Choroid plexus epithelial cell (primary cell): ENCODE measurements at places on chromosomes 13 and 19.

GRCh38 chr13:104057861-104058260, 991.6 kb upstream of the SLC10A2 start:
- DNase-seq = no peak

DNA sequence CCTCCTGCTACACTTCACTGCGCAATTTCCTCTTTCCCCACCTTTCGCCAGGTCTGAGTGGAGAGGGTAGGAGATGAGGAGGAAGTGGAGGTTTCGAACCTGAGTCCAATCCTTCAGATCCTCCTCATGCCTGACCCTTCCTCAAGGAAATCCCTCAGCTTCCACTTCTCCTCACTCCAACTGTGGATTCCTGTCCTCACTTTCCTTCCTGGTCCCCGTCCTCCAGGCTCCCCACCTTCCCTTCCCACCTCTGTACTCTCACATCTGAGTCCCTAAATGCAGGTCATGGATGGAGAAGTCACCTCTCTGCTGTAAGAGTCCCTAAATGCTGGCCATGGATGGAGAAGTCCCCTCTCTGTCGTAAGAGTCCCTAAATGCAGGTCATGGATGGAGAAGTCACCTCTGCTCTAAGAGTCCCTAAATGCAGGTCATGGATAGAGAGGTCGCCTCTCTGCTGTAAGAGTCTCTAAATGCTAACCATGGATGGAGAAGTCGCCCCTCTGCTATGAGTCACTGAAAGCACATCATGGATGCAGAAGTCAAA, 3.1 kb downstream of the TMEM86B start:
- DNase-seq = no peak

DNA sequence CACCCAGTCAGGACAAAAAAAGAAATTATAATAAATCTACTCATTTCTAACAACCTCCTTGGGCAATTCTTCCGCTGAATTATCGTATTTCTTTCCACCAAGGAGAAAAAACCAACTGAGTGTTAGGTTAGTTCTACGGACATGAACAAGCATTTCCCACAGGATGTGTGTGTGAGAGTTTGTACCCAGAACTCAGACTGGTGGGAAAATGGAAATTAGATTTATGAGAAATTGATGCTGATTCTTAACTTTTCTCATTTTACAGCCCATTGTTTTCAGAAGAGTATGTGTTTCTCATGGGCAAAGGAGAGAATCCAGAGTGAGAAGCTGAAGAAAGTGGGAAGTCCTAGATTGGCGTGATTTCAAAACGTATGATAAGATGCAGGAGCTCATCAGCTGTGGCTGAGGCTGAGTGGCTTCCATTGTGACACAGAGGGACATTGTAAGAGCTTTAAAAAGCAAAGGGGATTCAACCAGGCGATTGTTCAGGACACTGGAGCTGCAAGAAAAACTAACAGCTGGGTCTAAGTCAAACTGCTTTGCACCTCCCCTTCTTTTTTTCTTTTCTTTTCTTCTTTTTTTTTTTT, 184.7 kb upstream of the ARGLU1 start:
- DNase-seq = no peak

DNA sequence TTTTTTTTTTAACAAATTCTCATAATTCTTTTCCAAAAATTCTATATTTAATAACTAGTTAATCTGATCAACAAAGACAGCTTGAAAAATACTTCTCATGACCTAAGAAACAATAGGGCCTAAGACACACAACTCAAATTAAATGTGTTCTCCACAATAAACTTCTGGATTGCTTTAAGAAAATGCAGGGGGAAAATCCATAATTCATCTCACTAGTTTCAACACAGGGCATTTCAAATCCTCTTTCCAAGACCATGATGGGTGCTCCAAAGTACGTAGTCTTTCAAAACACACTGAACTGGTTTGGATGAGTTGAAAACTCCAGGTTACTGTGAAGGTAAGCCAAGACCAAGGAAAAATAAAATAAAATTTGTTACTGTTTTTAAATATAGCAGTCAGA, 62.6 kb downstream of the DCLK1 start:
- DNase-seq = no peak

- DNase-seq = peak; percentile 38
These were observed 34.3 kb downstream of the ELF1 start for GRCh38 chr13:40984668-40985366.

DNA sequence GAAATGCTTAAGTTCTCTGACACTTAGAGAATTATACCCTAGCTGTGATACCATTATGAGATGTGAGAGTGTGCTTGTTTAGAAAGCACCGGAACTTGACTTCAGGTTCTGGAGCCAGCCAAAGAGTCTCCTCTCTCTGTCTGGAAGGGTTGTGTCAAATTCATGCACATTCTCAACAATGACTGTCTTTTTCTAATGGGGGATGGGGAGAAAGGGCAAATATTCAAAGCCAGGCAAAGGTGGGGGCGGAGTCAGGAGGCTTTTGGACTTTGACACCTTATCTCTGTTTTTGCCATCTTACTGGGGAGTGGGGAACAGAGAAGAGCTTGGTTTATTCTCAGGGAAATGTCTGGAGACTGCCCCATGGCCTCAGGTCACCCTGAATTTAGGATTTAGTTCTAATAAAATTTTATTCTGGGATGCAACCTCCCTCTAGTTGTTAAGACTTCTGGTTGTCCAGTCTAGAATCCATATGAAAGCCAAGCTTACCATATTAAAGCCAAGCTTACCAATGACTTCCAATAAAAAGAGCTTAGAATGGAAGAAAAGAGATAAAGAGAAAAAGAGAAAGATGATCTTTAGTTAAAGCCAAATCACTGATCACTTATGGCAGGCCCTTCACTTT, 28.2 kb upstream of the KPNA3 start:
- no peak for DNase-seq

GRCh38 chr13:62906896-62907295, 1491.2 kb upstream of the PCDH20 start:
- DNase-seq = no peak

- no peak for DNase-seq
These were observed 314.1 kb downstream of the KLF5 start for GRCh38 chr13:73372666-73373627.

GRCh38 chr19:33647146-33647545, 25.4 kb downstream of the CHST8 start:
- no peak for DNase-seq

GRCh38 chr13:62250501-62251201, 835.0 kb upstream of the PCDH20 start:
- peak; percentile 36 for DNase-seq

GRCh38 chr13:64884976-64885375, 2345.2 kb downstream of the PCDH9 start:
- DNase-seq = no peak

DNA sequence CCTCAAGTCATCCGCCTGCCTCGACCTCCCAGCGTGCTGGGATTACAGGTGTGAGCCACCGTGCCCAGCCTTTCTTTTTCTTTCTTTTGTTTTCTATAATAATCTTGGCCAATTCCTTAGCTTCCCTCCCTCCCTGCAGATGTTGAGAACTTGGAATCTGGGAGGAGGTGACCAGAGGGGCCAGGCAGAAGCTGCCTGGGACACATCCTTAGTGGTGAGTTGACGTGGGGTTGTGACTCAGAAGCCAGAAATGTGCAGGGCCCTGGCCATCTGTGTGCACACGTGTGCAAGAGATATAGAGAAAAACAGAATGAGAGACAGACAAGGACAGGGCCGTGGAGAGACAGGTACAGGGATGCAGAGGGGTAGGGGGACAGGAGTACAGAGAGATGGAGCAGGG, 154.3 kb downstream of the SIPA1L3 start:
- peak; percentile 80 for DNase-seq

- DNase-seq = peak; percentile 88
These were observed 869.5 kb upstream of the PCDH9 start for GRCh38 chr13:68099631-68100030.

DNA sequence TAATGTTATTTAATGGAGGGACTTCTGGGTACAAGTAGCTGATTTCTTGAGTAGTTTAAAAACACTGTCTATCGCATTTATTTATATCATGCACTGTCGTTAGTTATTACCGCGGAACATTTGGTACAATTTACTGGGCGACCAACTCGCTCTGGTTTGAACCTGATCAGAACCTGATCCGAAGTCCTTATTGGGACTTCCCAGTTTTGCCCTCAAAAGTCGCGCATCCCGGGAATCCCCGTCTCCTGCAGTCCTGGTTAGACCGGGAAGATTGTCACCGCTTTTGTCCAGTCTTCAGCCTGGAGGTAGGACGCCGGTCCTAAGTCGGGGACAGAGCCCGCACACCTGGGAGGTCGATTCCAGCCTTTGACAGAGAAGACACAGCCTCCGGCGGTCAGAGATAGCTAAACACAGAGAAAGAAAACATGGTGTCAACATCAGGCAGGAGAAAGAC, 694 bp downstream of the CLN5 start:
- peak; percentile 29 for DNase-seq

GRCh38 chr19:2054763-2055162, 3.7 kb upstream of the MKNK2 start:
- DNase-seq = no peak

DNA sequence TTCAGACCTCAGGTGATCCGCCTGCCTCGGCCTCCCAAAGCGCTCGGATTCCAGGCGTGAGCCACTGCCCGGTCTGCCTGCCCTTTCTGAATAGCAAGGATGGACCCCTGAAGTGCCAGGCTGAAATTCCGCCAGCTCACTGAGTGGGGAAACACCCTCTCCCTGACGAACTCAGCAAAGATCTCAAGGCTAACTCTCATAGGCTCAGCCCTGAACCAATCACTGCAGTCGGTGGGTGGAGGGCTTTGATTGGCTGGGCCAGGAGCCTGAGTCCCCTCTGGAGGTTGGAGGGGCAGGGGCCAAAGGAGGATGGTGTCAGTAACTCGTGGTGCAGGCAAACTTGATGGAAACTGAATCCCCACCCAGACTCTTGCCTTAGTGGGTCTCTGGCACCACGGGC, 11.2 kb upstream of the COMP start:
- DNase-seq = no peak

DNA sequence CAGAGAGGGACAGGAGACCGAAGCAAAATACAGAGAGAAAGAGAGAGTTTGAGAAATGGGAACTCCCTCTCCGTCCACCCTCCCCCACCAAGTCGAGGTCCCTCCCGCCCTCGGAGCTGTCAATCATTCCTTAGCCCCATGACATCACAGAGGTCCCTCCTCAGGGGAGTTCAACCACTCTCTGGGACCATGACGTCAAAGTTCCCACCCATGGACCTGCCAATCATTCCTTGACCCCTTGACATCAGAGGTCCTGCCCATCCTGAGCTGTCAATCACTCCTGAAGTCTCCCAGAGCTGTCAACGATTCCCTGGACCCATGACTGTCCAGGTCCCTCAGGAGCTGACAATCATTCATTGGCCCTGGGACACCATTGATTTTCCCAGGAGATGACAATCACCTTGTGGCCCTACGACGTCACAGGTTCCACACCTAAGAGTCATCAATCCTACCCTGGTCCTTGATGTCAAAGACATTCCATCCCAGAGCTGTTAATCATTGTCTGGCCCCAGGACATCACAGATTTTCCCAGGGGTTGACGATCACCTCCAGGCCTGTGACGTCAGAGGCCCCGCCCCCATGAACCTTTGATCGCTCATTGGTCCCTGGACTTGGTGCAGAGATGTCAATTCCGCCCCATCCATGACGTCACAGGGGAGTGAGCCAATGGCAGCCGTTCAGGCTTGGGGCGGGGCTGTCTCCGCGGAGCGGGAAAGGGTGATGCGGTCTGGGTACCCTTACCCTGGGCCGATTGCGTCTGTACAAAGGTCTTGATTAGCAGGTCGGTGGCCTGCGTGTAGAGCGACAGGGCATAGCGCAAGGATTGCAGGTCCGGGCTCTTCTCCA, 61.7 kb downstream of the COLGALT1 start:
- DNase-seq = no peak

- peak; percentile 1 for DNase-seq
These were observed 437.6 kb downstream of the HS6ST3 start for GRCh38 chr13:96527497-96527896.

DNA sequence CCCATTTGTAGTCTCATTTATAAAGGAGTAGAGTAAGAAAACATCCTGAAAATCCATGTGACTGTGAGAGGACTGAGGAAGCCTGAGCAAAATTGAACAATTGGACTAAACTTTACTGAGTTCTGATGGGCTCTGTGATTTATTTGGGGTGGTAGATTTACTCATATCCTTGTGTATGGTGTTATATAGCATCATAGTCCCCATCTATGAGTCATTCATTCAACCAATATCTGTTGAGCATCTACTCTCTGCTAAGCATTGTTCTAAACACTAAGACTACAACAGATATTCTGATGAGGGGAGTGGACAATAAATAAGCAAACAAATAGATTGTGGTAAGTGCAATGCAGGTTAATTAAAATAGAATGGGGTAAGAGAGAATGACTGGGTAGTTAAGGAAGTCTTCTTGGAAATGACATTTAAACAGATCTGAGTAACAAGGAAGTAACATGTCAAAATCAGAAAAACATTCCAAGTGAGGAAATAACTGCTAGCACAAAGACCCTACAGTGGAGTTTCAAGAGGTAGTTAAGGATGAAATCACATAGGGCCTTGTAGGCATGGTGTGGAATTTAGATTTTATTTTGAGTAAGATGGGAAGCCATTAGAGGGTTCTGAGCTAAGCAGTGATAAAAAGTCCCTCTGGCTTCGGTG, 36.3 kb upstream of the MLNR start:
- no peak for DNase-seq

GRCh38 chr19:30047432-30047831, 105.4 kb downstream of the URI1 start:
- DNase-seq = no peak

- peak; percentile 76 for DNase-seq
These were observed 8.5 kb upstream of the SLC25A15 start for GRCh38 chr13:40780822-40781401.

DNA sequence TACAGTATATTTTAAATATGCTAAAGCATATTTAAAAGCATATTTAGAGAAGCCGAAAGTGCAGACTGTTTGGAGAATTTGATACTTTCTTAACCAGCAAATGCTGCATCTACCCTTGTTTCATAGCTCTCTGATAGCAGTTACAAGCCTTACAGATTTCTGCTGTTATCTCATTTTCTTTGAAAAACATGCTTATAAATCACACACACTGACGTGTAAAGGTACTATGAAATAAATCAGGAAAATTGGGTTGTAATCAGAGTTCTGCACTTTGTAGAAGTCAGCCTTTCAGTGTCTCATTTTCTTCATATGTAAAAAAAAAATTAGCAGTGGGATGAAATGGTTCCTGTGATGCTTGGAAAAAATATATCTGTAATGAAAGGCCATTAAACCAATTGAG, 1432.4 kb upstream of the ATXN8OS start:
- no peak for DNase-seq

DNA sequence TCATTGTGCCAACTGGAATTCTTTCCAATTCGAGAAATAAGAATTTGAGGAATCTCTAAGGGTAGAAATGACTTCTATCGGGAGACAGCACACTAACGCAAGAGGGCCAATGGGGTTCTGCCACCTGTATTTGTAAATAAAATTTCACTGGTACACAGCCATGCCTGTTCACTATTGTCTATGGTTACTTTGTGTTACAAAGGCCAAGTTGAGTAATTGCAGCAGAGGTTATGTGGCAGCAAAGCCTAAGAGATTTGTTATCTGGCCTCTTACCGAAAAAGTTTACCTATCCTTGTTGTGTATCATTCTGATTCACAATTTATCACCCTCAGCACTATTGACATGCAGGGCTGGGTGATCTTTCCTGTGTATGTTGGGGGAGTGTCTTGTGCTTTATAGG, 278.0 kb downstream of the KLF5 start:
- no peak for DNase-seq

GRCh38 chr13:104170980-104171555, 1104.9 kb upstream of the SLC10A2 start:
- DNase-seq = no peak

GRCh38 chr19:12527034-12527836, 24.0 kb downstream of the ZNF564 start:
- DNase-seq = peak; percentile 60
